Brain pericyte (primary cell): ENCODE measurements at places on chromosomes 11 and 22.

DNA sequence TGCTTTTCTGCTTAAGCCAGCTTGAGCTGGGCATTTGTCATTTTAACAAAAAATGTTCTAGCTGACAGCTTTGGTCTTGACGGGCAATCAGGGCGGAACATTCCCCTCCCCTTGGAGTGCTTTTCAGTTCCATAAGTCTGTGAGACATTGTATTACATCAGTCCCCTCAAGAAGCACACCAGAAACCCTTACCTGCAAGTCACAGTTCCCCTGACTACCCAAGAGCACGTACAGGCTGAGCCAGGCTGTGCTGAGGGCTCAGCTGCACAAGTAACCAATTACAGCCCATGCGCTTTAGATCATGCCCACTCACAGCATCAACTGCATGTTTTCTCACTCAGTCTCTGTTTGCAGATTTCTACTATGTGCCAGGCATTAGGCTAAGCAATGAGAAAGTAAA, 19.1 kb downstream of the HIRA start:
- DNase-seq = no peak

GRCh38 chr11:36053281-36053680, 109.4 kb downstream of the LDLRAD3 start:
- no peak for DNase-seq

DNA sequence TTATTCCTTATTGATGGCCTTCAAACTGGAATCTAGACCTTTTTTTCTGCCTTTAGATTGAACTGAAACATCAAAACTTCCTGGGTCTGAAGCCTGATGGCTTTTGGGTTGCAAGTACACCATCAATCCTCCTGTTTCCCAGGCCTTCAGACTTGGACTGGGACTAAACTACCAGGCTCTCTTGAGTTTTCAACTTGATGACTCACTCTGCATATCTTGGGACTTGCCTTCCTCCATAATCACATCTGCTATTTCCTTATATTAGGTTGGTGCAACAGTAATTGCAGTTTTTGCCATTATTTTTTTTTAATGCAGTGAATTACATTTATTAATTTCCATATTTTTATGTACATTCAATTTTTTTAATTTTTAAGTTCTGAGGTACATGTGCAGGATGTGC, 7.0 kb downstream of the OR51B5 start:
- DNase-seq = no peak

- DNase-seq = no peak
These were observed 494.5 kb upstream of the LARGE1 start for GRCh38 chr22:34414467-34415440.

DNA sequence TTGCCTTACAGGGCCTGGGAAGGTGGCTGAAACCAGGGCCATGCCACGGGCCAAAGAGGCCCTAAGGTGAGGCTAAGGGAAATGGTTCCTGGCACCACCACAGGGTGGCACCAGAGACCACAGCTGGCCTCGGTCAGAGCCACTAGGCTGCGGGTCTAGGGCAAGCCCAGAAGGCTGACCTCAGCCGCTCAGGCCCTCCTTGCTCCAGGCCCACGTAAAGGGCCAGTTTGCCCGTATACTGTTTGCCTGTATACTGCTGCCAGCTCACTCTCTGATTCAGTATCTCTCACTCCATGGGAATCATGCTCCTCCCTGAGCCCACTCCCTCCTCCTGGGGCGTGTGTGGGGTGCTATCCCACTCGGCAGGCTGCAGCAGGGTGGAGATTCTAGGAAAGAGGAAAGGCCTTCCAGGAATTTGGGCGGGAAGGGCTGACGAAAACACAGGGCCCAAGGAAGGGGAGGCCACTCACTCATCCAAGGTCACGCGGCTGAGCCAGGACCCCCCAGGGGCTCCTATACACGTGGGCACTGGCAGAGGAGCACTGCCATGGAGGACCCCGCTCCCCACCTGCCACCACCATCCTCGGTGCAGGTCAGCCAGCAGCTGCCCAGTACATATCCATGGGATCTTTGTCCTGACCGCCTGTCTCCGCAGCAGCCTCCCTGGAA, 62.4 kb downstream of the NECTIN1 start:
- DNase-seq = no peak

- DNase-seq = no peak
These were observed 31.6 kb upstream of the ZBTB16 start for GRCh38 chr11:114027926-114028325.

GRCh38 chr11:74112877-74113276, 57.9 kb downstream of the C2CD3 start:
- DNase-seq = no peak
